ENCODE measurements at places on chromosomes 12 and 14.

- H3K36me3 ChIP-seq, result no peaks in the 10 kb centered on the region
- peaks cover 17% of the 10 kb centered on the region for H3K4me1 ChIP-seq
- peaks cover 33% of the 10 kb centered on the region for H3K27me3 ChIP-seq
- DNase-seq, result no peak
- H3K27ac ChIP-seq, result no peak overlapping the region
Observed at GRCh38 chr12:47074757-47075156, 4.7 kb upstream of the PCED1B start.

- no peaks in the 10 kb centered on the region for H3K36me3 ChIP-seq
- H3K4me3 ChIP-seq, result no peak overlapping the region
- no peak for DNase-seq
- H3K27ac ChIP-seq, result no peak overlapping the region
- H3K27me3 ChIP-seq, result peaks cover 13% of the 10 kb centered on the region
- H3K4me1 ChIP-seq, result peaks cover 2% of the 10 kb centered on the region
Observed at GRCh38 chr14:105074601-105075053, 9.4 kb upstream of the GPR132 start.

- peak within 1 kb of the TSS; percentile 80 for H3K4me3 ChIP-seq
- H3K36me3 ChIP-seq, result no peaks in the 10 kb centered on the region
- peaks cover 22% of the 10 kb centered on the region for H3K4me1 ChIP-seq
- DNase-seq, result peak; percentile 85
Observed at GRCh38 chr12:54032627-54033100, at the start of gene HOXC5. TSS of gene HOXC5 (plus strand) at chr12:54033050. CDS start at chr12:54033123, 73 bp downstream.

GRCh38 chr12:93319523-93320050 lies 58.1 kb upstream of the NUDT4 start:
- H3K4me3 ChIP-seq, result no peak overlapping the region
- no peak overlapping the region for H3K27ac ChIP-seq
- peaks cover 15% of the 10 kb centered on the region for H3K27me3 ChIP-seq
- H3K36me3 ChIP-seq, result peaks cover 1% of the 10 kb centered on the region
- peaks cover 22% of the 10 kb centered on the region for H3K4me1 ChIP-seq

DNA sequence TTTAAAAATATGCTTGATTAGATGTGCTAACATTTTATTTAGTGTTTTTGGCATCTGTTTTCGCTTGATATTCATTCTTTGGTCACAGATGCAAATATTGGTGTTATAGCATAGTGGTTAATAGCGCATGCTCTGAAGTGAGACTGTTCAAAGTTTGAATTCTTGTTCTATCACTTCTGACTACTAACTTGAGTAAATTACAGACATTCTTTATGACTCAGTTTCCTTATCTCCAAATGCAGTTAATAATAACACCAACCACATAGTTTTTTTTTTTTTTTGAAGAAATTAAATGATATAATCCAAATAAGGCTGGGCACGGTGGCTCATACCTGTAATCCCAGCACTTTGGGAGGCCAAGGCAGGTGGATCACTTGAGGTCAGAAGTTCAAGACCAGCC lies 81.0 kb downstream of the TMX1 start:
- no peaks in the 10 kb centered on the region for H3K27me3 ChIP-seq
- H3K4me3 ChIP-seq, result no peak overlapping the region
- peaks cover 15% of the 10 kb centered on the region for H3K4me1 ChIP-seq
- H3K27ac ChIP-seq, result no peak overlapping the region

DNA sequence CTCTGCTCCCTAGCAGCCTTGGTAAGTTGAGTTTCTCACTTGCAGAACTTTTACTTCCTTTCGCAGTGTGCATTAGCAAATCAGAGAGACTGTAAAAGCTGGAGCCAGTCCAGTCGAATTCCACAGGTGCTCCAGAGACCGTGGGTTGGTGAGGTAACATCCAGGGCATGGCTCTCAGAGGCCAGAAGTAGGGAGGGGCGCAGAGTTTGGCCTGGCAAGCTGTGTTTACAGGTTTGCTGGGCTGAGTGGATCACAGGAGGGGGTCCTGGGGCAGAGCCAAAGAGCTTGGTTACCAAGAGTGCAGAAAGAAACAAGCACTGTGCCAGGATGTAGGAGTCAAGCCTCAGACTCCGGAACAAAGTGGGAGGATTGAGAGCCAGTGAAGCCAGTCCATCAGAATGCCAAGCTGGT lies 10.2 kb upstream of the BHLHE41 start:
- peaks cover 49% of the 10 kb centered on the region for H3K27me3 ChIP-seq
- H3K27ac ChIP-seq, result no peak overlapping the region
- no peak overlapping the region for H3K4me3 ChIP-seq
- no peaks in the 10 kb centered on the region for H3K4me1 ChIP-seq
- DNase-seq, result no peak

DNA sequence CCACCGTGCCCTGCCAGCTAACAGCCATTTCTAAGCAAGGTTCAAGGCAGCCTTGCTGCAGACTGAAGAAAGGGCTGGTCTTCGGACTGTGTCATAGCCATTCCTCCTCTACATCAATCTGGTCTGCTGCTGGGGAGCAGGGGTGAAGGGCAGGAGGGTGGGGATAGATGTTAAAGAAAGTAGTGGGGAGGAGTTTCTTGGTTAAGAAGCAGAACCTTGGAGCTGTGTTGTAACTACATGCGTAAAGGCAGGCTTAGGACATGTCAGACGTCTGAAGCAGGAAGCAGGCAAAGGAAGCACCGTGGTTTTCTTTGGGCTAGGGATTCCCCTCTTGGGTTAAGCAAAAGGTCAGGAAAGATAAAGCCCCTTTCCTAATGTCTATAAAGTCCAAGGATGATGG lies 18.1 kb upstream of the NEK9 start:
- H3K27me3 ChIP-seq, result no peaks in the 10 kb centered on the region
- peaks cover 12% of the 10 kb centered on the region for H3K4me1 ChIP-seq
- H3K4me3 ChIP-seq, result no peak overlapping the region

- no peaks in the 10 kb centered on the region for H3K36me3 ChIP-seq
- H3K4me1 ChIP-seq, result no peaks in the 10 kb centered on the region
- no peak for DNase-seq
Observed at GRCh38 chr14:52275372-52275771, 7.9 kb downstream of the PTGDR start.

- DNase-seq, result no peak
- no peak overlapping the region for H3K27ac ChIP-seq
- H3K27me3 ChIP-seq, result no peaks in the 10 kb centered on the region
- no peaks in the 10 kb centered on the region for H3K4me1 ChIP-seq
- no peak overlapping the region for H3K4me3 ChIP-seq
Observed at GRCh38 chr14:79608446-79608845, 602.9 kb downstream of the DIO2 start.

DNA sequence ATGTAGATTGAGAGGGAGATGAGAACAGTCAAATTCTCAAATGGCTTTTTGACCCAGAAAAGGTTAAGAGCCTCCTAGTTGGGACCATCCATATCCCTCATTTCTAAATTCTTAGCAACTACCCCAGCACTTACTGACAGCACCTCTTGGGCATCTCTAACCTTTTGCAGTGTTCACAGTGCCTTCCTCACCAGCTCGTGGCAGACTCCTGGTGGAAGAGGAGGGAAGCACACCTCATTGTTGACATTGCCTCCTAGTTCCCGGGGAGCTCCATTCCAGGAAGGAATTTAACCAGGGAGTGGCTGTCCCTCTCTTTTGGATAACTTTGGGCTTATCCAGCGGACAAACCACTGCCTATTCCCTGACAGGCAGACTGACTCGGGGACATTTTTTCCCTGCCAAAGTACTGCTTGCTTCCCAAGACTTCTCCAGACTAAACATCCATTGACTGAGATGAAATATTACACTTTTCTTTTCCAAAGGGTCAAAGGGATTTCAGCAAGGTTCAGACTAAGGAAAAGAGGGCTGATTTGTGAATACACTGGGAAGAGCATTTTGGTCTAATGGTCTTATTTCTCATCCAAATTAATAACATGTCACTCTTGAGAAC lies 9.0 kb upstream of the OR6J1 start:
- H3K4me3 ChIP-seq, result no peak overlapping the region
- no peaks in the 10 kb centered on the region for H3K36me3 ChIP-seq
- peaks cover 4% of the 10 kb centered on the region for H3K4me1 ChIP-seq
- peak overlapping the region; percentile 11 for H3K27ac ChIP-seq

DNA sequence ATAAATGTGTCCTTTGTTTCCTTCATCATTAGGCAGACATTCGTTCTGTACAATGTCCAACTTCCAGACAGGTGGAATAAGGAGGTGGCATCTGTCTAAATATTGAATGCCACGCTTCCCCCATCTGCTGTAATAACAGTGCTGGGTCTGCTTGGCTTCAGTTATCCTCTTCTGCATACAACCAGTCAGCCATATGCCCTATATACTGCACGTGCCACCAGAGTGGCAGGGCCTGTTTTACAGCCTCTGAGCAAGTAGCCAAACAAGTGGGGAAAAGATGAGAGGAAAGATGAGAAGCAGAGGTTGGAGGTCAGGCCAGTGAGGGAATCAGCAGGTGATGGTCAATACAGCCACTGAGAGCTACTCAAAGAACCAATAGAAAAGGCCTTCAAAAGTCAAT lies 55.4 kb downstream of the OTX2 start:
- no peaks in the 10 kb centered on the region for H3K36me3 ChIP-seq
- H3K4me1 ChIP-seq, result no peaks in the 10 kb centered on the region
- DNase-seq, result no peak
- H3K27ac ChIP-seq, result no peak overlapping the region

GRCh38 chr12:106080041-106080790 lies 58.5 kb downstream of the NUAK1 start:
- H3K36me3 ChIP-seq, result peaks cover 18% of the 10 kb centered on the region
- no peaks in the 10 kb centered on the region for H3K27me3 ChIP-seq
- DNase-seq, result no peak
- no peak overlapping the region for H3K27ac ChIP-seq
- H3K4me1 ChIP-seq, result peaks cover 18% of the 10 kb centered on the region

DNA sequence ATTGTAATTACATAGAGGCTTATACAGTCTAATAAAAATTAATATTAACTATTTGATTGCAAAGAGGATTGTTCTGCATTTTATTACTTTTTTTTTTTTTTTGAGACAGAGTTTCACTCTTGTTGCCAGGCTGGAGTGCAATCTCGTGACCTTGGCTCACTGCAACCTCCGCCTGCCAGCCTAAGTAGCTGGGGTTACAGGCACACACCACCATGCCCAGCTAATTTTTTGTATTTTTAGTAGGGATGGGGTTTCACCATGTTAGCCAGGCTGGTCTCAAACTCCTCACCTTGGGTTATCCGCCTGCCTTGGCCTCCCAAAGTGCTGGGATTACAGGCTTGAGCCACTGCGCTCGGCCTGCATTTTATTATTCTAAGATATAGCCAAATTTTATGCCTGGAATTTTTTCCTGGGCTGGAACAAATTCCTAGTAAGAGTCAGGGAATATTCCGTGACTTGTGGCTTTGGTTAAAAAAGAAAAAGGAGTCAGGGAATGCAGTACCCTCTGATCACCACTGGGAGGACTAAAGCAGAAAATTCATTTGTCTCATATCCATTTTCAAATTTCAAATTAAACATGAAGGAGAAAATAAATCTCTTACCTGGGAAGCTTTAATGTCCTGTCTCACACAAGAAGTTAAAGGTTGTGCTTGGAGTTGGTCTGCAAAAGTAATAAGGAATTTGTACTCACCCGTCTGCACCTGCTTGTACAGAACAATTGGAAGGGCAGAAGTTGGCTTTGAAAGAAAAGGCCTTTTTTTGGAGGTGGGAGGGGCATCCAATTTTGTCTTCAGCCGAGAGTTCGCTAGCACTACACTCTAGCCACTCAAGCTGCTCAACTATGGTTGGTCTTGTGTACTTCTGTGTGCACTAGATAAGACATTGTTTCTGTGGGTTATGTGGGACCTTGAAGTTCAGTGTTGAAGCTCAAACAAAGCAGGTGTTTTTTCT lies 8.7 kb downstream of the MARK3 start:
- H3K4me1 ChIP-seq, result peaks cover 37% of the 10 kb centered on the region
- DNase-seq, result no peak
- H3K36me3 ChIP-seq, result no peaks in the 10 kb centered on the region
- peak overlapping the region; percentile 33 for H3K27ac ChIP-seq
- H3K27me3 ChIP-seq, result no peaks in the 10 kb centered on the region

DNA sequence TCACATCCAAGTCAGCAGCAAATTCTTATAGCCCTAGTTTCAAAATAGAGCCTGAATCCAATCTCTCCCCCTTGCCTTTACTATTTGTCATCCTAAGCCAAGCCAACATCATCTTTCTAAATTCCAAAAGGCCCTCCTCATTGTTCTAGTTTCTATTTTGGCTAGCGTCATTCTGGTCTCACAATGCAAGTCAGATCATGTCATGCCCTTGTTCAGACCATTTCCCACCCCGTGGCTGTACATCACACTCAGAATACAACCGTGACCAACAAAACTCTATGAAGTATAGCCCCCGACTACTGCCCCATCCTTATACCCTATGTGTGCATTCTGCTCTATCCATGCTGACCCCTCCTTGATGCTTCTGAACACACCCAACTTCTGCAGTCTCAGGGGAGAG lies 12.3 kb upstream of the GNG2 start:
- peaks cover 15% of the 10 kb centered on the region for H3K27me3 ChIP-seq
- DNase-seq, result no peak
- no peak overlapping the region for H3K4me3 ChIP-seq
- no peaks in the 10 kb centered on the region for H3K36me3 ChIP-seq
- no peak overlapping the region for H3K27ac ChIP-seq
- peaks cover 9% of the 10 kb centered on the region for H3K4me1 ChIP-seq

DNA sequence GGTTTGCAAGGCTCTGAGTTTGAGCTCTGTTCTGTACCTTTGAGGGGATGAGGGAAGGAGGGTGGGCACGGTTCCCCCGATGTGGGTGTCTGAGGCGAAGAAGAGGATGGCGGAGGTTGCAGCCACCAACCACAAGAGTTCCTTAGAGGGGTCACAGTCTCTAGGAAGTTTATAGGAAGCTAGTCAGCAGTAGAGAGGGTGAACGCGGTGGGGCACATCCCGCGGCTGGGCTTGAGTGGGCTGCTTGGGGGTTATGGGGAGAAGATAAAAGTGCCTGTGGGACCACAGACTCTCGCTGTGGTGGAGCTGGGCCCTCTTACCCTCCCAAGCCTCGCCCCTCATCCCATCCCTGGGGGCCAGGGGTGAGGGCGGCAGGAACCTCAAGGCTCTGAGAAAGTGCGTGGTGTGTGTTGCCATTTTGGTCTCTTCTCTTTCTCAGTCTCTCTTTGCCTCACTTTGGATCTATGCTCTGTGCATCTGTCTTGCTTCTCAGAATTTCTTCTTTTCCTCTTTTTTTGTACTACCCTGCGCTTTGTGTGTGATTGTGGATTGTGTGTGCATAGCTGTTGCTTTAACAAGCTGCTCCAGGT lies 2.7 kb downstream of the CD4 start:
- peaks cover 12% of the 10 kb centered on the region for H3K4me1 ChIP-seq
- H3K36me3 ChIP-seq, result no peaks in the 10 kb centered on the region
- H3K27me3 ChIP-seq, result peaks cover 31% of the 10 kb centered on the region
- H3K27ac ChIP-seq, result peak overlapping the region; percentile 26
- no peak overlapping the region for H3K4me3 ChIP-seq

- no peak overlapping the region for H3K4me3 ChIP-seq
- H3K27ac ChIP-seq, result no peak overlapping the region
- no peak for DNase-seq
Observed at GRCh38 chr12:88623777-88624548, 43.7 kb upstream of the KITLG start.

GRCh38 chr12:31783996-31784645 lies 55.3 kb upstream of the AMN1 start:
- H3K27ac ChIP-seq, result no peak overlapping the region
- DNase-seq, result no peak
- H3K36me3 ChIP-seq, result peaks cover 6% of the 10 kb centered on the region
- no peak overlapping the region for H3K4me3 ChIP-seq
- H3K4me1 ChIP-seq, result peaks cover 10% of the 10 kb centered on the region

Data from progenitor cell of endocrine pancreas (in vitro differentiated cells).